ENCODE measurements at places on chromosomes 1 and 21.

- DNase-seq, result no peak
These were observed 42.6 kb downstream of the BACE2 start for GRCh38 chr21:41210426-41211059.

DNA sequence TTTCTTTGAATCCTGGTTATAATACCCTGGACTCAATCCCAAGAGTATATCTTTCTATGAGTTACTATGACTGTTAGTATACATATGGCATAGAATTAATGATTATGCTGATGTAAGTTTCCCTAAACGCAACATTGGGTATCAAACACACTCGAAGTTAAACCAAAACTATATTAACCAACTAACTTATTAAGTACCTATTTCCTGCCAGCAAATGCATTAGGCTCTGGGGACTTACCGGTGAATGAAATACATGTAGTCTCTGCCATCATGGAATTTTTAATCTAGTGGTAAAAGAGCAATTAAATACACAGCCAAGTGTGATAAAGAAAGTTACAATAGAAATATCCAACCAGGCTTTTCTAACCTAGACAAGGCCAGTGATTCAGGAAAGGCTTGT, 193.6 kb upstream of the ADGRL2 start:
- DNase-seq, result no peak

GRCh38 chr1:87208931-87209330, 119.7 kb upstream of the LMO4 start:
- no peak for DNase-seq

GRCh38 chr1:235017719-235018118, 110.9 kb downstream of the TOMM20 start:
- no peak for DNase-seq

- DNase-seq, result no peak
These were observed 23.4 kb downstream of the ZNF281 start for GRCh38 chr1:200386416-200386815.

DNA sequence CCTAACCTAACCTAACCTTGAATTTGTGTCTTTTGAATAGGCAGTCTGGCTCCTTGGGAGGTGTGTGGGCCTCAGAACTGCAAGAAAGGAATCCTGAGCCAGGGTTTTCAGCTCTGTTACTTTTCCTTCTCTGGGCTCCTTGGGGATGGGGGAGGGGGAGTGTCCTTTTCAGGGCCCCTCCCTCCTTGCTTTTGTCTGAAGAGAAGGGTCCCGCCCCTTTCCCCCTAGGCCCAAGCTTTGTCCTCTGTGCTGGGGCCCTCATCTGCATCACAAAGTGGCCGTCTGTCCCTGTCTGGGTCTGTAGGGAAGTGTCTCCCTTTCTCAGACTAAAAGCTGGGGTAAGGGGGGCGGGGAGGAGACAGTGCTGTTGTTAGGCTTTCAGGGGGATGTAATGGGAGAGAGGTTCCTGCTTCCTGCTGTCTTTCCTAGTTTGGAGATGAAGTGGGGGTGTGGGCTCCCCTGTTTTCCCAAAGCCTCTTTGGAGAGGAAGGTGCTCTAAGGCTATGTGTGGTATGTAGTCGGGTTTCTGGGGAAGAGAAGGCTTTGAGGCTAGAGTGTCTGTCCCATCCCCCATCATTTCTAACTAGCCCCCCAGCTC, 3.1 kb downstream of the AGO1 start:
- no peak for DNase-seq

- peak; percentile 77 for DNase-seq
These were observed 119.2 kb upstream of the IPO9 start for GRCh38 chr1:201709564-201710295.

DNA sequence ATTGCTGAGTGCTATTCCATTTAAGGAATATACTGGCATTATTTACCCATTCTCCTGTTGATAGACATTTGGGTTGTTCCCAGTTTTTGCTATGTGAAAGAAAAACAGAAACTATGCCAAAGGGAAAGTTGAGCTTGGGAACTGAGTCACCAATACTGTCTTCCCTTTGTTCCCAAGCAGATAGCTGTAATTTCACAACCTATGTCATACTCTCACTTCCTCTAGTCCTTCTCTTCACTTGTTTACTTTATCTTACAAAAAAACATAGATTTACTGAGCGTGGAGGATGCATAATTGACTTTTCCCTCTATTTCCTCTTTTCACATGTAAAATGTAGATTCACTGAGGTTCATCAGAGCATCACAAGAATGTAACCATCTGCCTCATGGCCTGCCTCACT, 32.4 kb upstream of the PGBD5 start:
- DNase-seq, result peak; percentile 1

GRCh38 chr1:31439276-31439675, 26.3 kb downstream of the SERINC2 start:
- no peak for DNase-seq

DNA sequence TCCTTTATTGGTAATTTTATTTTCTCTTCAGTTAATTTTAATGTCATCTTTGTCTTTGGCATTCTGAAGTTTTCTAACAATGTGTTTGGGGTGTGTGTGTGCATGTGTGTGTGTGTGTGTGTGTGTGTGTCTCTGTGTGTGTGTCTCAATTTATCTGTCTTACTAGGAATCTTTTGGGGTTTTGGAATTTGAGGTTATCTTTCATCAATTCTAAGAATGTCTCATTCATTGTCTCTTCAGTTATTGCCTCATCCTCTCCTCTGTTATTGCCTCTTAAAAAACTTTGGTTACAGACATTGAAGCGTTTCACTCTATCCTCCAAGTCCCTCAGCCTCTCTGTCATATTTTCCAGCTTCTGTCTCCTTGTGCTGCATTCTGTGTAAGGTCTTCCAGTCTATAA, 18.1 kb upstream of the SAMD13 start:
- no peak for DNase-seq

DNA sequence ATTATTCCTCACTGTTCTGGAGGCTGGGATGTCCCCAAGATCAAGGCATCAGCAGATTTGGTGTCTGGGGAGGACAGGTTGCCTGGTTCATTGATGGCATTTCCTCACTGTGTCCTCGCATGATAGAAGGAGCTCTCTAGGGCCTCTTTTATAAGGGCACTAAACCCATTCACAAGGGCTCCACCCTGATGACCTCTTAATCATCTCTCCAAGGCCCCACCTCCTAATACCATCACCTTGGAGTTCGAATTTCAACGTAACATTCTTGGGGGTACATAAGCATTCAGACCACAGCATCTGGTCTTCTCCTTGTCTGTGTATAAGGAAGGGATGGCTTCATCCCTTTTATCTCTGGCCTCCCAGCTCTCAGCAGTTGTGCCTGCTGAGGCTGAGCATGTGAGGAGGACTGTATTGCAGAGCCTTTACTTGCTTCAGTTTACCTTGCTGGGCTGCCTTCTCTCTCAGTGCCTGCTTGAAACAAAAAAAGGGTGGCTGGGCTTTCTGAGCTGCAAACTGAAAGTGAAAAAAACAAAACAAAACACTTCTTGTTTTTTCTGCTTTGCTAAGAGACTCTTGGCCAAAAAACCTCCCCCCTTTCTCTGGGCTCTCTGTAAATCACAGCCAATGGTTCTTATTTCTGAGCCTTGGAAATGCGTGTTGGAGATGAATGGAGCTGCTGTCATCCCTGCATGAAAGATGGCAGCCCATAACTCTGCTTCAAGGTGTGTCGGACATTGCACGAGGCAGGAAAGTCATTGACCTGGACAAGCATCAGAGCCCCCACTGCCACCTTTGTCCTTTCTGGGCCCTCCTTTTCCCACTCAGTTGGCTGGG, 75.8 kb downstream of the RHOU start:
- DNase-seq, result no peak

GRCh38 chr1:154270833-154271232, 1.6 kb upstream of the HAX1 start:
- no peak for DNase-seq

DNA sequence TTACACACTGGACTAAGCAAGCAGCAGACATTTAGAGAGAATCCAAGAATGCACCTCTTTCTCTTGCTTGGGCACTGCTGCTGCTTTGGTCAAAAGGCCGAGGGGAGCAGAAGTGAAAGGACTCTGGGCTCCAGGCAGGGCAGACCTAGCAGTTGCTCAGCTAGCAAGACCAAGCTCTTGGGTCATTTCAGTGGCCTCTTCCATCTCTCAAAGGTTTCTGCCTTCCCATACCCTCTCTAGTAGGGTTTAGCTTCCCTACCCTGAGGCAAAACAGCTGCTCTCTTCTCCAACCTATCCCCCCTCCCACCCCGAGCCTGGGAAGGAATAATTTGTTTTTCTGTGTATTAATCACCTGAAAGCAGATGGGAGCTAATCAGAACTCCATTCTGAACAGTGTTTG, 25.8 kb downstream of the TFAP2E start:
- no peak for DNase-seq

- no peak for DNase-seq
These were observed 910 bp downstream of the RUNX1 start for GRCh38 chr21:35048183-35048601.

GRCh38 chr1:65959896-65960567, 167.3 kb downstream of the PDE4B start:
- peak; percentile 88 for DNase-seq

GRCh38 chr1:2875707-2876561, 74.4 kb upstream of the TTC34 start:
- no peak for DNase-seq

DNA sequence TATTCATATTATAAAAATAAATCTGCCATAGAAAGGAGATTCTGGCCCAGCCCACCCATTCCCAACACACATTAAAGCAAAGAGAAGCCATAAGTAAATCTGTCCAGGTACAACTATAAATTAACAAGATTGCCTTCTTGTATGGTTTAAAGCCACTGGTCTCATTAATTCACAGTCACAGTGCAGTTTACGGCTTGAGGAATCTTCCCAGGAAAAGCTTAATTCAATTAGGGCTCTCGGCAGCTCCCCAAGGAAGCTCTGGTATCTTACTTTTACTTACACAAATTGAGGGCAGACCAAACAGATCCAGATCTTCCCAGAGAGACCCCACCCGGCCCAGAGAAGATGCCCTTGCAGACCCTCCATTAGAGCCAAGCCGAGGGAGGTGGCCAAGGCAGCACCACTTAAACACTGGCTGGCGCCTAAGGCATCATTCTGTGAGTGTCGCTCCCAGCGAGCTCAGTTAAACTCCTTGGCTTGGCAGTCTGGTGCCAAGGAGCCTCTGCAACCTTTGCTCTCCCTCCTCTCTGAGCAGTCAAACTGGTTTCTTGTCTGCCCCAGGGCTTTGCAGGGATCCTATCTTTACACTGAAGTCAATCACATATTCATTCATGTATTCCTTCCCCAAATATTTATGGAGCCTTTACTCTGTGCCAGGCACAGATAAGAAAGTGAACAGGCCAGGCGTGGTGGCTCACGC, 10.7 kb downstream of the SLC9A1 start:
- no peak for DNase-seq

- DNase-seq, result peak; percentile 29
These were observed 734 bp downstream of the MED18 start for GRCh38 chr1:28329395-28330153.

Data from amniotic epithelial cell (primary cell).